Tongue (tissue), 3 donors: ENCODE measurements at places on chromosomes 1 and 21. TPM values are rescaled to one million over a fixed set of nuclear protein-coding genes. Genes with fewer than 3 reads are reported as not detected.
A peak's percentile ranks its signal among the peaks of the same experiment; 100 is the strongest.

- DNase-seq, result no peak
These were observed 50.6 kb downstream of the BEND5 start for GRCh38 chr1:48726139-48726538.

DNA sequence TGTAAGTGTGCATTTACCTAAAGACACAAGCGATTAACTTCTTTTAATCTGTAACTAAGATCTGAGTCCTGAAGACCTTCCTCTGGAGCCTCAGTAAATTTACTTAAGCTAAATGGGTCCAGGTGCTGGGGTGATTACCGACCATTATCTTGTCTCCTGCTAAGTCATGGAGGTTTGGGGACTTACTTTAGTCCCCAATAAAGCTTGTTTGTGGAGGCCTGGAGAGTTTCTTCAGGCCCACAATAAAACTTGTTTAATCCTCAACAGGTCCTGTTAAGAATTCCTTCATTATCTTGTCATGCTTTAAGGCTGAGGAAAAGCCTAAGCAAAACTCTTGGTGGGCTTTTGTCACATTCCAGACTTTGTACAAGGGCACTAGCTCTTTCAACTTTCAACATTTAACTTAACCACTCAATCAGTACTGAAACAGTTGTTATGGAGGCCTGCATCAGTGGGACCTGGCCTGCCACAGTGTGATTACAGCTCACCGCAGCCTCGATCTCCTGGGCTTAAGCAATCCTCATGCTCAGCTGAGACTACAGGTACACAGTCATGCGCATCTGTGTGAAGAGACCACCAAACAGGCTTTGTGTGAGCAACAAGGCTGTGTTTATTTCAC is 84.0 kb downstream of the FMO4 start:
- DNase-seq, result no peak

DNA sequence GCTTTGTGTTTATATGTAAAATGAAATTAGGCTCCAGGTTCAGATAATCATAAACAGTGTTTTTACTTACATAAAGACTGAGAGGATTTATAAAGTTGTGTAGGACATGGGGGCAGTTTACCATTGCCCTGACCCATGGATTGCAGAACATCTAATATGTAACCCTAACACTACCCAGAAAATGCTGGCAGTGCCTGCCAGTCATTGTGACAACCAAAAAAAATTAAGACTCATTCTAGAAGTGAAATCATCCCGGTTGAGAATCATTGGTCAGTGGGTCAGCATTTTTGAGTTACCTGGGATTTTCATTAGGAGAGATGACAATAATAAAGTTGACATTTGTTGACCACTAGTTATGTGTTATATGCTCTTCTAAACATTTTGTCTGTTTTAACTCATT is 31.2 kb upstream of the THEM4 start:
- no peak for DNase-seq

DNA sequence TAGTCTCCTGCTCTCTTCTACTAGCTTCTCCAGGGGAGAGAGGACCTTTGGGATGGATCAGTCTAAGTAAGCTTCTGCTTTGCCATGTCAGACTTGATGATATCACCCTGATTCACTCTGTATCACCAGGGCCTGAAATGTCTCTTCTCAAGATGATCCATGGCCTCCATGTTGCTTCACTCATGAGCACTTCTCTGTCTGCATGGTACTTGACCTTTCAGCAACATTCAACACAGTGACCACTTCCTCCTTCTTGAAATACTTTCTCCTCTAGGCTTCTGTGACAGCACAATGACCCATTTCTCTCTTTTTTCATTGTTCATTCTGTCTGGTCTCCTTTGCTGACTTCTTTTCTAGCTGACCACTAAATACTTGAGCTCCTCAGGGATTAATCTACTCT is 35.3 kb upstream of the NGF start:
- no peak for DNase-seq

DNA sequence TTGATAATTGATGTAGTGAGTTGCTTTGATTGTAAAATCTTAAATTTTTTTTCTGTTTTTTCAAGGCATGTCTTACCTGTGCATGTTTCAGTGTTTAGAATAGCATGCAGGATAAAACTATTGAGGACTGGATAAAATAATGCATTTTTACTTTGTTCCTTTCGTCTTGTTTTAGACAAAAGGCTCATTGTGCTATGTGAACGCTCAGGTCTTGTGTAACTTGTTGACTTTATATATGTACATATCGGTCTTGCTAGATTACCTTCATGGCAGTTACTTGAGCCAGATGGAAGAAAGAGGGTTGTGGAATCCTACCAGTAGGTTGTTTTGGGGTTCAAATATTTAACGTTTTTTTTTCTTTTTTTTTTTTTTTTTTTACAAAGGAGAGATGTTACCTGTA is 7.0 kb downstream of the NFIA start:
- no peak for DNase-seq

DNA sequence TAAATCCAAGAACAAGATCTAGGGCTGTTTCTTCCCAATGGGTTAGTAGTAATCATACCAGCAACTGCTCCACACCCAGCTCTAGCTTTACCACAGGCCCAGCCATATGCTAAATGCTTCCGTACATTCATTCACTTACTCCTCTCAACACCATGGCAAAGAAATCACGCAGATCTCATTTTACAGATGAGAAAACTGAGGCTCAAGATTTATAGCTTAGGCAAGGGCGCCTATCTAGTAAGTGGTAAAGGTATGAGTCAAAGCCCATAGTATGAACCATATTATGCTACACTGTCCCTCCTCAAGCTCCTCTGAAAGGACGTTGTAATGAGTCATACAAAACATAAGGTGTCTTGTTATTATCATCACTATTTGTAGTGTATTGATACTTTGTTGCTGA is 82.2 kb downstream of the NIBAN1 start:
- no peak for DNase-seq

- no peak for DNase-seq
These were observed 22.9 kb downstream of the MEGF6 start for GRCh38 chr1:3588395-3588794.

DNA sequence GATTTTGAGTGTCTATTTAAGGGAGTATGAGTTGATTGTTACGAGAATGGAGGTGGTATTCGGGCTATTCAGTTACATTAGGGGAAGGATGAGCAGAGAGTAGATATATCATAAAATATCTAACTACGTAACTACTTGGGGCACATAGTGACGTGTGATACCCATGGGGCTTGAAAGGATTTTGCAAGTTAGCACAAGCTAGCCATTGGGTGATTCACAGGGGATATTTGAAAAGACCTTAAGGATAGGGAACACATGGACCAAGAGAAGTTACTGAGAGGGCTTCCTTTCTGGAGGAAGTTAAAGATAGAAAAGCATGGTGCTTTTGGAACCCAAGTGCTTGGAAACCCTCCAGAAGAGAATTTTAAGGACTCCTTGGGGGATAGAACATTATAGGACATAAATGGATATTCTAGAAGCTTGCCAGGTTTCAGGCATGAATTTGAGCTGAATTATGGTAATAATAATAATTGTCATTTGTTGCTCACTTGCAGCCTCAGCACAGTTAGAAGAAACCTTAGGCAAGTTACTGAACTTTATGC is 5.4 kb downstream of the DISP1 start:
- no peak for DNase-seq

- DNase-seq, result no peak
These were observed 661.8 kb upstream of the PTBP2 start for GRCh38 chr1:96059736-96060135.

GRCh38 chr1:89200663-89201062 is 1.9 kb upstream of the GBP4 start:
- peak; percentile 12 for DNase-seq

DNA sequence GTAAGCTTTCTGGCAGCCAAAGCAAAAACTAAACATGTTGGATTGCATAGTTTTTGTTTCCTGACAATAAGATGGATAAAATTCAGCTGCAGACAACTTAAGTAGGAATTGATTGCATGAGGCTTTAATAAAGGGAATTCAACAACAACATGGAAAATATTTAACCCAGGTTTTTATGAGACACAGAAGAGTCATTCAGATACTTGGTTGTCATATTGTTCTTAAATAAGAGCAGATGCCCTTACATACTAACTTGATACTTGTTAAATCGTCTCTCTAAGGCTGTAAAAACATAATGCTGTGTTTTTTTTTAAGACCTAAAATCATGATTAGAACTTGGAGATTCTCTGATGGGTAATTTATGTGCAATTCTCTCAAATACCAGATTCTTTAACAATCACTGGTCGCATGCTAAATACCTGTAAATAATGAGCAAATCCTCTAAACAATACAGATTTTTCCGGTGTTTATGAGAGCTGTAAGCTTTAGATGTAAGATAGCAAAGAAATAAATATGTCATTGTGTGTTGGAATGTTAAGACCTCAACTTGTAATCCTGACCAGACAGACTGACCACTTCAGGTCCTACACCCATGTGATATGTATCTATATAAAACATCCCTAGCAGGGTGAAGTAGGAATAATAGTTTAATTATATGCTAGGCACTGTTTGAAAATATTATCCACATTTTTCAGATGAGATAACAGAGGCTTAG is 37.8 kb upstream of the CD34 start:
- no peak for DNase-seq

DNA sequence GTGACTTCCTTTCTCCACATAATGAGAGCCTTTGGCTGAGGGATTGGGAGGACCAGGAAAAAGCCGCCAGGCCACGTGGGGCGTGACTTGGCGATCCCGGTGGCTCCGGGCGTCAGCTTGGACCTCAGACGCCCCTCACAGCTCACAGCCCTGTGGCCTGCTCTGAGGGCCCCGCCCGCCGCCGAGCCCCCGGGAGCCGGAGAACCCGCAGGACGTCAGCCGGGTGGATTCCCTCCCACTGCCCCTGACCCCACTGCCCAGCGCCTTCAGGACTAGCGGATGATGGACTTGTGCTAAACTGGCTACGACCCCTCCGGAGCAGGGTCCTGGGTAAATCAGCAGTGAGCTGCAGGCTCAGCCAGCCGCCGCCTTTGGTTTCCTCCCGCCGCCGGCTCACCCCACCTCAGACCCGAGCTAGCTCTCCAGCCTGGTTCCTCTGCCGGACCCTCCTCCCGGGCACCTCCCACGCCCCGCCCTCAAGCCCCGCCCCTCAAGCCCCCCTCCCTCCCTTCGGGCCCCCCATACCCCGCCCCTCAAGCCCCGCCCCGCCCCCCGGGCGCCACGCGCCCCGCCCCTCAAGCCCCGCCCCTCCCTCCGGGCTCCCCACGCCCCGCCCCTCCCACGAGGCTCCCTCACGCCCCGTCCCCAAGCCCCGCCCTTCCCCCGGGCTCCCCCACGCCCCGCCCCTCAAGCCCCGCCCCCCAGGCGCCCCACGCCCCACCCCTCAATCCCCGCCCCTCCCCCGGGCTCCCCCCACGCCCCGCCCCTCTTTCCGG is 10.0 kb upstream of the FAAP20 start:
- DNase-seq, result no peak

GRCh38 chr1:183080406-183080805 is 57.2 kb downstream of the LAMC1 start:
- no peak for DNase-seq

GRCh38 chr21:8998946-8999681 is 1522.3 kb upstream of the TPTE start:
- DNase-seq, result no peak

DNA sequence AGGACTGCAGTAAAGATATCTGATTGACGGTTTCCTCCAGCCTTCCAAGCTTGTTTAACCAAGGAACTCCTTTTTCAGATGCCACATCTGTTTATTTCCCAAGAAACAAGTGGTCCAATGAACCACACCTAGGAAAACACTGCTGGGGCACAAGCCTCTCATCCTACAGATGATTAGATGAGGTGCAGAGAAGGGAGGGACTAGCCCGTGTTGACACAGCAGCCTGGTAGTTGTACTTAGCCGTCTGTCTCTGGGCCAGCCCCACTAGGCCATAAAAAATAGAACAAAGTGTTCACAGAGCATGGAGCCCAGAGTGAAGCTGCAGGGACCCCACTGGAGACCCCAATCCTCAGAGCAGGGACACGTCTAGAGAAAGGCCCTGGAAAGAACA is 32.1 kb downstream of the LRP8 start:
- DNase-seq, result no peak

- peak; percentile 19 for DNase-seq
These were observed 335.0 kb upstream of the GREM2 start for GRCh38 chr1:240946926-240947325.

GRCh38 chr1:2460996-2461751 is 14.9 kb upstream of the PLCH2 start:
- DNase-seq, result no peak

- peak; percentile 93 for DNase-seq
These were observed 74.6 kb downstream of the USP24 start for GRCh38 chr1:55140546-55140983.

DNA sequence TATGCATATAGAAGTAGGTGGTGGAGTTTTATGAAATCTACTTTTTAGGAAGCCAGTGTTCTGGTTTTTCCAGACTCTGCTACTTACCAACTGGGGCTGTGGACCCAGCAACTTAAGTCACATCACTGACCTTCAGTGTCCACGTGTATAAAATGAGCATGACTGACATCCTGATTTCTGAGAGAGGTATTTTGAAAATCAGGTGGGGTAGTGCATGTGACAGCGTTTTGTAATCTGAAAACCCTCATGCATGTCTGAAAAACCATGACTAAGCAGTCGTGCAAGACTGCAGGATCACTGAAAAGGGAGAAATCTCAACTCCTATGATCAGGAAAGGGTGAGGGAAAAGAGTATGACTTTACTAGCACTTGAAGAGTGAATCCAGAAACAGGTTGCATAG is 26.1 kb downstream of the CR1L start:
- no peak for DNase-seq

- DNase-seq, result no peak
These were observed 692.0 kb upstream of the NR5A2 start for GRCh38 chr1:199335496-199335895.

DNA sequence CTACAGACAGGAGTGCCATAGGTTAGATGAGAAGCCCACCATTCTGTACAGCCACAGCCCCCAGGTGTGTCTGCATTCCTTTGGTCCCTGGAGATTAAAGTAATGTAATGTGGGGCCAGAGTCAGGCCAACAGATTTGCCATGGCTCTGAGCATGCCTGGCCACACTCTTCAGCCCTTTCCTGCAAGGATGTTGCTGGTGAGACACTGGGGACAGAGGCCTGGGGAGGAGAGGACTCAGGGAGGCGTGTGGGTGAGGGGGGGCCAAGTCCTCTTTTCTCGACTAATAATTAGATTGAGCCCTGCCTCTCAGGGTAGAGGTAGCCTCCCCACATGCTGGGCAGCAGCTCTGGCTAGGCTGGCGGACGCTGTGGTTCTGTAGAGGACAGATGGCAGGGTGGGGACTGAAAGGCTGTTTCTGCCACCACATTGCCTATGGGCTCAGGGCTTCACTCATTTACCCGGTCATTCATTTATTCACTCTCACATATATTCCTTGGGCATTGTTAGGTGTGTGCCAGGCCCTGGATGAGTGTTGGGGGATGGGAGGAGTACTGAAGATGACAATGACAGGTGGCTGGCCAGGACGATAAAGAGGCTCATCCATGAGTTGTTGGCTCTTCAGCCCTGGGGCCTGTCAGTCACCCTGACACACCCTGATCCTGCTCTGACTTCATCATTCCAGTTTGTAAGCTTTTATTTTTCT is 7.1 kb upstream of the PRCC start:
- DNase-seq, result peak; percentile 40

- peak; percentile 11 for DNase-seq
These were observed 805.9 kb upstream of the ADAMTS5 start for GRCh38 chr21:27772816-27773215.

KANK4 gene
- 16.1 TPM for total RNA-seq

MATN1 gene
- total RNA-seq, result not detected

PLPPR4 gene
- total RNA-seq, result 18.3 TPM

EXTL1 gene
- total RNA-seq, result 5.4 TPM

SPAG17 gene
- 1.1 TPM for total RNA-seq

SELP gene
- 7.2 TPM for total RNA-seq

MAP7D1 gene
- 134 TPM for total RNA-seq

TMEM125 gene
- 0.92 TPM for total RNA-seq
